ENCODE measurements at places on chromosomes 3 and 15. TPM values are rescaled to one million over a fixed set of nuclear protein-coding genes. Genes with fewer than 3 reads are reported as not detected.

DNA sequence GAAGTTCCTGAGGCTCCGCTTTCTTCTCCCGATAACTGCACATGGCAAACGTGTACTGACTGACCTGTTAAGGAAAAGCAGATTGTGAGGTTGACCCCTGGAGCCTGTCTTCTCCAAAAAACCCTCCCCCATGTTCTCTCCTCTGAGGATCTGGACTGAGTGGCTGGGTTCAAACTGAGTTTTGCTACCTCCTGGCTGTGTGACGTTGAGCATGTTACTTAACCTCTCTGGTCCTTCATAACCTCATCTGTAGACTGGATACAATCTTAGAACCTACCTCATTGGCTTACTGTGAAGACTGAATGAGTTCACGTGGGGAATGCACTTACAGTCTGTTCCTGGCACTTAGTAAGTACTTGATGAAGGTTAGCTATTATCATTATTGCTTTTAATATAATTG, 184.1 kb upstream of the FEZF2 start:
- DNase-seq = no peak

- DNase-seq = no peak
Observed at GRCh38 chr15:77836906-77837648, 204.4 kb upstream of the LINGO1 start.

- DNase-seq = no peak
Observed at GRCh38 chr15:80579611-80580010, 115.5 kb upstream of the ABHD17C start.

DNA sequence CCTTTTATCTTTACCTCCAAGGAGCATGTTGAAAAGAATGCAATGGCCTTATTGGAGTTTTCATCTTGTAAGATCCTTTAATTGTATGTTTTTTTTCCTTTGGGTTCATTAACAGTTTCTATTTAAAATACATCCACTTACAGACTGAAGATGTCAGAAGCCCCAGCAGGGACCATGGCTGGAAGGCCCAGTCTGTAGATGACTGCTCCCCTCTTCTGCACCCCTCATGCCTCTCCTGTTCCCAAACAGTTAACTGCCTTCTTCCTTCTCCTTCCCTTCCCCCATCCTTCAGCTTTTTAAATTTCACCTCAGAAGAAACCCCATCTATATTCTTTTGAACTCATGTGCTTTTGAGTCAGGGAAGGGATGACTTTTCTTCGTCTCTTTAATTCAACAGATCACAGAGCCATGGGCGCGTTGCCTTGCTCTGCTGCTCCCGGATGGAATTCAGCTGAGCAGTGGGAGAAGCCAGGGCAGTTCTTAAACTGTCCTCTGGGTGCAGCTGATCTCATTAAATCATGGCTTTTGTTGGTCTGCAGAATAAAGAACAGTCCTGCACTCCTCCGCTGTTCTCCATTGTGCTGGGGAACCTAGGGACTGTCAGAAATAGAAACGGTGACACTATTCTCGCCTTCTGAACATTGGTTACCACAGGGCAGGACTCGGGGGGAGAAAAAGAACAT, 71.5 kb upstream of the EIF1B start:
- no peak for DNase-seq

- no peak for DNase-seq
Observed at GRCh38 chr3:81496407-81497104, 264.9 kb downstream of the GBE1 start.

DNA sequence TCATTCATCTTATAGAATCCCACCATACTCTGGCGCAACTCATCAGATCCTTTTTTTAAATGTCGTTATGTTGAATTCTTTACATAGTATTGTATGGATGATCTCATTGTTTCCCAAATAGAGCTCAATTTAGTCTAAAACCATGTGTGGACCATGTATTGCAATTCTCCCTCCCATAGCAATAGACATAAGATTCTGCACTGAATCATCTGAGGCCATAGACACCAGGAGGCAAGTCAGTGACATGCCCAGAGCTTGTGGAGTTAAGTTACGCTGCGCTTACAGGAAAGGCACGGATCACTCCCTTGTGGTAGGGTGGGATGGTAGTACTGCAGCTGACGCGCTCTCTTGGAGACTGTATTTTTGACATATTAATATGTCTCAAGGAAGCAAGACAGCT, 211.0 kb downstream of the GABRB3 start:
- no peak for DNase-seq

DNA sequence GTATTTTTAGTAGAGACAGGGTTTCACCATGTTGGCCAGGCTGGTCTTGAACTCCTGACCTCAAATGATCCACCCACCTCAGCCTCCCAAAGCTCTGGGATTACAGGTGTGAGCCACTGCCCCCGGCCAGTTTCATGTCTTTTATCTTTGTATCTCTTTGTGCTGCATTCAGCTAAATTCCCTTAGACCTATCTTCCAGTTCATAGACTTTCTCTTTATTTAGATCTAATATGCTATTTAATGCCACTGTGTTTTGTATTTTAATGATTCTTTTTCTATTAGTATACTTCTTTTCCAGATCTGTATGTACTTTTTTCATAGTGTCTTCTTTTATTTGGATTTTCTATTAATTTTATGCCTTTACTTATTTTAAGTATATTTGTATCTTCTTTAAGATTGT, 14.9 kb downstream of the MINAR1 start:
- DNase-seq = no peak

- DNase-seq = no peak
Observed at GRCh38 chr3:89300981-89301380, 193.6 kb downstream of the EPHA3 start.

Gene LMOD3
- total RNA-seq = not detected

Gene GCNT3
- total RNA-seq = not detected

Gene IL5RA
- not detected for total RNA-seq

Gene GOLGA8T
- total RNA-seq = not detected

Gene ADGRG7
- total RNA-seq = not detected
